ENCODE measurements at places on chromosomes 11 and 22.

DNA sequence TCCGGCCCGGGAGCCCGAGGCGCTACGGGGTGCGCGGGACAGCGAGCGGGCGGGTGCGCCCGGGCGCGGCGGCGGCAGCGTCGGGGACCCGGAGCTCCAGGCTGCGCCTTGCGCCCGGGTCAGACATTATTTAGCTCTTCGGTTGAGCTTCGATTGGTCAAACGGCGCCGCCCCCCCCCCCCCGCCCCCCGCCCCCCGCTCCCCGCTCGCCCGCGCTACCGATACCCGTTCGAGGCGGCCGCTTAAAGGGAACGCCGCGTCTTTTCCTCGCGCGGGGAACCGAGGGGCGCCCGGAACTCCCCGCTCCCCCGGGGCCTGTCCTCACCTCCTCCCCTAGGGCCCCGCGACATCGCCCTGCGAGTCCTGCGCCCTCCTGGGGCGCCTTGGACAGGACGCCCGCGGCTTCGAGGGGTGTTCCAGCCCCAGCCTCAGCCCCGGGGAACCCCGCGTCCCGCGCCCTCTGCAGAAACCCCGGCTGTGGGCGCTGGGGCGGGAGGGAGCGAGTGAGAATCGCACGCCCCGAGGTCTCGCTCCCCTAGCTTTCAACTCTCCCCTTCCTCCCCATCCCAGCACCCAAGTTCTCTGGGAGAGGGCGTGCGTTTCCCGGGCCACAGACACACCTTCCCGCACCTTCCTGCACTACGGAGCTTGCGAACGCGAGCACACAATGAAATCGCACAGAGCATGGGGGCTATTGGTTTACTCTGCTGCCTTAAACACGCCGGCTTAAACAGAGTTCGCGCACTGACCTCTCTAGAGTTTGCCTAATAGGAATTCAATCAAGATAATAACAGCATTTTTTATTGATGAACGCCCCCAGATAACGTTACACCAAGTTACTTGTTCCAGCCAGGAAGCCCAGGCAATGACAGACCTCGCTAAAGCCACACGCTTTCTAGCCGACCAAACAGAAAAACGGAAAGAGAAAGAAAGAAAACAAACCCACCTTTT, at the start of gene BDNF:
Gene BDNF (minus strand): TSS at position 105 of the 951 bp plus-strand sequence. CDS start 41,891 bp downstream, outside the sequence.
- no peak for DNase-seq

- peak; percentile 13 for DNase-seq
Measured at GRCh38 chr11:36417154-36417553, 92.9 kb downstream of the TRAF6 start.

DNA sequence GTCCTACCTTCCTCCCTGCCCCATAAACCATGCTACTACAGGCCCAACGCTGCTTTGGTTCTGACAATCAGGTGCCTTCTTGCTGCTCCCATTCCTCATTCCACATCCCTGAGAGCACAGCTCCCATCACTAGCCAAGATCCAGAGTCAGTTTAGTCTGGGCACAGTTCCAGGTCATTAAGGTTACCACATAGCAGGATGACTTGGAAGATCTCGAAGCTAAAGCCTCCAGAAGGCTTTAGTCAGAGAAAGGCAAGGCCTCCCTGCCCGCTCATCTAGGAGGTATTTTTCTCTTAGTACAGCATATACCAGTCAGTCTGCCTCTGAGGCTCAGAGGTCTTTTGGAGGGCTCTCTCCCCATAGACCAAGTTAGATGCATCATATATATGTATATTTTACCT, 30.3 kb downstream of the TRIM66 start:
- no peak for DNase-seq

GRCh38 chr22:44735518-44736428, 16.6 kb upstream of the ARHGAP8 start:
- DNase-seq: peak; percentile 79

DNA sequence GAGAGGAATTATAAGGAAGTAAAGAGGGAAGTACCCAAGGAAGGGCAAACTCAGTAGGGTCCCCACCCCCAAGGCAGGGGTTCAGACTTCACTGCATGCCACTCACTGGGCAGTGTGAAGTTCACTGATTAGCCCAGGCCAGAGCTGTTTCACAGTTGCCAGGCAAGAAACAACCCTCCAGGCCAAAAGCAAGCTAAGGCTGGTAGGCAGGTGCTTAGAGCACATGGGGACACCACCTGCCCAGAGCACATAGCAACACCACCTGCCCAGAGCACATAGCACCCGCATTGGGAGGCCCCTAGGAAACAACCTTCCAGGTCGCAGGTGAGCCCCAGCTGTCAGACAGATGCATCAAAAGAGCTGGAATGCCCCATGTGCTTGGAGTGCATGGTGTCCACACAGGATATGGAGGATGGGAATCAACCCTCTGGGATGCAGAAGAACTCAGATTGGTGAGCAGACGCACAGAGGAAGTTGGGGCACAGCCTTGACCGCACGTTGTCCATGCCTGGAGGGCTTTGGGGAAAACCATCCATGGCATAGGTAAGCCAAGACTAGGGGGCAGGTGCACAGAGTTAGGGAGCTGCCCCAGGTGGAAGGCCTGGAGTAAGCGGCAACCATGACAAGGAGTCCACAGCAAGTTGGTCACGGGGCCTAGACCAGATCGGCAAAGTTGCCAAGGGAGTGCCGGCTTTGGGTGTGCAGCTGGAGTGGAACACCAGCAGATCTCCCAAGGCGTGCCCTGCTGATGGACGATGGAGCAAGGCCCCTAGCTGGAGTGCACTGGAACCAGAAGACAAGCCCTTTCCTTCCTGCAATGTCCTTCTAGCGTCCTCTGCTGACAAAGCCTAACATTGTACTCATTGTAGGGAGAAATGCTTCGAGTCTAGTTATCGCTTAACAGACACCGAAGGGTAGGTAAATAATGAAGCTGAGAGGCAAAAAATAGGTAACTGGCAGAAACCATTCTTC, 7.8 kb upstream of the TMEM216 start:
- DNase-seq: no peak

- no peak for DNase-seq
Measured at GRCh38 chr22:24836282-24836681, 30.3 kb downstream of the SGSM1 start.

- no peak for DNase-seq
Measured at GRCh38 chr11:95435628-95436353, 204.8 kb upstream of the SESN3 start.

GRCh38 chr22:38927033-38927781, 30.2 kb upstream of the APOBEC3A start:
- DNase-seq: peak; percentile 67

GRCh38 chr11:117444711-117445658, 117.3 kb downstream of the CEP164 start:
- no peak for DNase-seq

DNA sequence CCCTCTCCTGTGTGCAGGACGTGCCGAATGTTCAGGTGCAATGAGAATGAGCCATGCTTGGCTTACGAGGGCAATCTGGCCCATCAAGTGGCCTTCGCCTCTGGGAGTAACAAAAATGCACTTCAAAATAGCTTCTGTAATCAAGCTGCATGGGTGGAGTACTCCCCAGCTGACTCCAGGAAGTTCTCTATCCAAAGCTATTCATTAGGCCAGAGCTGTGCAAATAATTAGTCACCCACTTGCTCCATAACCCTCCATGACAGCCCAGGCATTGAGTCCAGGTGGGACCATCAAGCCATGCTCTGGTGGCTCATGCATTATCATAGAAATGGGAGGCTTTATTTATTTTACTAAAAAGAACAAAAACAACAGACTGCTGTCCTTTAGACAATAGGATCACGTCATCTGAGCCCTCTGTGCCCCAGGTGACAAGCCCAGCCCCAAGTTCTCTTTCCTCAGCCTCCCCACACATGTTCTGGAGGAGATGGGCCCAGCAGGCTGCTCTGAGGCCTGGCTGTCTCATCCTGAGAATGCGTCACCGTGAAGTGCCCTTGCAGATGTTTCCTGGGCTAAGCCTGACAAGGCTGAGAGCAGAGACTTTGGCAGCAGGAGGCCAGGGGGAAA, 244.7 kb downstream of the ETS1 start:
- peak; percentile 69 for DNase-seq

DNA sequence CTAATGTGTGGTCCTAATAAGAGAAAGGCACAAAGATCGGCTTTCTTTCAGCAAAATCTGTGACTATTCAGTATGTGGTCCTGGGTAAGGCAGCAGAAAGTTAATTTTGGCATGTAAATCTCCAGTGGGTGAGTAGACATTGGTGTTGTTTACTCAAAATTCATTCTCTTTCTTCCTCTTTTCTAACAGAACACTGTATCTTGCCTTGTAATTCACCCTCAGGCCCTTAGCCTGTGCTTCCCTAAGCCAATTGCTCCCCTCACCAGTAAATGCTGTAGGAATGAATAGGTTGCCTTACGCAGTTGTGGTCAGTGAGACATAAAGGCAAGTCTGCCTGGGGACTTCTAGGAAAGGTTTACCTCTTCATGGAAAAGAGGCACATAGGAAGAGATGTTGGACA, 49.9 kb upstream of the PDE3B start:
- no peak for DNase-seq
